ENCODE measurements at places on chromosomes 3 and 15.
A peak's percentile ranks its signal among the peaks of the same experiment; 100 is the strongest.

GRCh38 chr3:172410702-172411477 is 37.4 kb downstream of the GHSR start:
- DNase-seq = no peak

- DNase-seq = no peak
Observed at GRCh38 chr3:175913286-175913685, 1054.2 kb downstream of the NAALADL2 start.

DNA sequence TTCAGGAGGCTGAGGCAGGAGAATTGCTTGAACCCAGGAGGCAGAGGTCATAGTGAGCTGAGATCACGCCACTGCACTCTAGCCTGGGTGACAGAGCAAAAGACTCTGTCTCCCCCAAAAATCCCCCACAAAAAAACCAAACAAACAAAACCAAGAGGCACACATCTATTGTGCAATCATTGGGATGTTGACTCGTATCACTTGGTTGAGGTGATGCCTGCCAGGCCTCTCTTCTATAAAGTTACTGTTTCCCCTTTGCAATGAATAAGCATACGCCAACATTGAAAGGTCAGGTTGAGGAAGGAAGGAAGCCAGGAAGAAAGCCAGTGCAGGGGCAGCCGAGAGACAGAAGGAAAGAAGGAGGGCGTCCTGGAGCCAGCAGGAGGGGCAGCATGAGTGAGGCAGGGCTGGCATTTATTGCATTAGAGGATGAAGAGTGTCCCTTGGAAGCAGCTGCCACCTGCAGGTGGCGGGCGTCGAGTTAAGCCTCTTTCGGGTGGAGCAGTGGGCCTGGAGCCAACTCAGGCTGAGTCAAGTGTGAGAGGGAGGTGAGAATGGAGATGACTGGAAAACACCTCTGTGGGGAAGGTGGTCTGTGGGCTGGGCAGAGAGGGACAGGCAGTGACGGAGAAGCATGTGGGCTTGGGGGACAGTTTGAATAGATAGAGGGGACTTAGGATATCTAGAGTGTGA is 8.3 kb upstream of the CSPG4 start:
- DNase-seq = no peak

- DNase-seq = peak; percentile 46
Observed at GRCh38 chr15:29924750-29925149, 102.5 kb upstream of the TJP1 start.

GRCh38 chr15:67977414-67978089 is 76.6 kb upstream of the PIAS1 start:
- DNase-seq = no peak

GRCh38 chr3:144028798-144029411 is 57.3 kb downstream of the DIPK2A start:
- no peak for DNase-seq

GRCh38 chr3:33392703-33393125 is 47.5 kb downstream of the UBP1 start:
- DNase-seq = no peak

DNA sequence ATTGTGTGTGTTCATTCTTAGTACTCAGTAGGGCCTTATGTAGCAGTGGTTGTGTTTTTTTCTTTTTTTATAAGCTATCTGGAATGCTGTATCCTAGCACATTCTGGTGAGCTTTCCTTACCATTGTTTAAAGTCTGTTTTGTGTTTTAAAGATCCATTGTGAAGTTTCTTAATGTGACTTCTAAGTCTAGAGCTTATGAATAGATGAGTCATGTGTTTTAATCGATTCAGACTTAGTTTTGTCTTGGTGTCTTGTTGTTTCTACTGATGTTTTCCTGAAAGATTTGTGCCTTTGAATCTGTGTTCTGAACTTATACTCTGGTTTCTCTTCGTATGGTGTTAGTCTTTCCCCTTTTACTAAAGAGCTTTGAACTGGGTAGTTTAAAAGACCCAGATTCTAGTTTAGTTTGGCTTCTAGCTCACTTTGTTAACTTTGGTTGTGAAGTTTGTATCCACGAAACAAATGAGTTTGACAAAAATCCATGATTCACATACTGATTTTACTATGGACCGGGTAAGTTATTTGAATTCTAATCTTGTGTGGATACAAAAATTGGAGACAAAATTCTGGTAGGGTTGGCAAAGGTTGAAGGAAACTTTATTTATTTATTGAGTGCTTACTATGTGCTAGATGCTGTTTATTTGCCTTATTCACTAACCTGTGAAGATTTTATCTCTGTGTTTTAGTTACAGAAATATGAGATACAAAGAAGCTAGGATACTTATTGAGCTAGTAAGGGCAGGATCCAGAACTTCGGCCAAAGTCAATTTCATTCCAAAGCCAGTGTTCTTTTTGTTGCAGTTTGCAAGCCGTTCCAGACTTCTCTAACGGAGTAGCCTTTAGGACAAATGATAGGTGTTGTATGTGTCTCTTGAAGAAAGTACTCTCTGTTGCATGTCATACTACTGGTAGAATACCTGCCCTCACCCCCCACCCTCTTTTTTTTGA is 24.8 kb downstream of the AKAP13 start:
- DNase-seq = no peak

- no peak for DNase-seq
Observed at GRCh38 chr15:88535100-88535499, 11.4 kb downstream of the DET1 start.

DNA sequence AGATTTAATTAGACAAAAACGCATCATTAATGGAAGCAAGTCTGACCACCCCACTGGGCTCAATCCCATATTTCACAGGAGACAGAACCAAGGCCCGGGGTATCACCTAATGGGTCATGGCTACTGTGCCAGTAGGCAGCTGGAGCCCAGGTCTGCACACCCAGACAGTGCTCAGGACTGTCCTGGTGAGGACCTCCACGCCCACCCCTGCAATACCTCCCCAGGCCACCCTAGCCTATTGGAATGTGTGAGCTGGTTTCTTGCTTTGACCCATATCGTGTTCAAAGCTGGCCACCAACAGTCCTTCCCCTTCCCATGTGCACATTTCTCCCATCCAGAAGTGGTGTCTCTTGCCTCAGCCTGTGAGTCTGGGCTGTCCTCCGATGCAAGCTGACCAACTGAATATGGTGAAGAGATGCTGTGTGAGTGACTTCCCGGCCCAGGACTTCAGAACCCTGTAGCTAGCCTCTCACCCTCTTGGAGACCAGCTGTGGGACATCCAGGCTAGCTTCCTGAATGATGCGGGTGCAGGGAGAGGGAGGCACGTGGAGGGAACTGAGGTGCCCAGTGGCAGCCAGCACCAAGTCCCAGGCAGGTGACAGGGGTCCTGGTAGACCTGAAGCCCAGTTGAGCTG is 19.1 kb downstream of the SLC6A20 start:
- DNase-seq = no peak

GRCh38 chr3:153209596-153209995 is 47.6 kb downstream of the RAP2B start:
- DNase-seq = no peak

GRCh38 chr15:25761971-25762662 is 101.0 kb downstream of the ATP10A start:
- no peak for DNase-seq

DNA sequence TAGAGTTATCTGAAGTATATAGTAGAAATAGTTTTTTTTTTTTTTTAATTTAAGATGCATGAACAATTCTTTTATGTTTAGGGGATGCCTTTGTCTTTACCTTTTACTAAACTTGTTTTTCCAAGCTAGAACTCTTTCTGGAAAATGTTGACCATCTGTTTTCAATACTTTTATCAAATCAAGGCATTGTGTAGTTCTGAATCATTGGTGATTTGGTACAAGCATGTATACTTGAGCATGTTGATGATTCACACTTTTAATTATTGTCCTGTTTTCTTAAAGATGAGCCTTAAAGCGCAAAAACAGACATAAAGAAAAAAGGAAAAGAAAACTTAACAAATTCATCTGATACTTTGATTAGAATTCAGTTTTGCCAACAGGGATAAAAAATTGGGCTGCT is 28.3 kb downstream of the PDCD6IP start:
- DNase-seq = no peak

DNA sequence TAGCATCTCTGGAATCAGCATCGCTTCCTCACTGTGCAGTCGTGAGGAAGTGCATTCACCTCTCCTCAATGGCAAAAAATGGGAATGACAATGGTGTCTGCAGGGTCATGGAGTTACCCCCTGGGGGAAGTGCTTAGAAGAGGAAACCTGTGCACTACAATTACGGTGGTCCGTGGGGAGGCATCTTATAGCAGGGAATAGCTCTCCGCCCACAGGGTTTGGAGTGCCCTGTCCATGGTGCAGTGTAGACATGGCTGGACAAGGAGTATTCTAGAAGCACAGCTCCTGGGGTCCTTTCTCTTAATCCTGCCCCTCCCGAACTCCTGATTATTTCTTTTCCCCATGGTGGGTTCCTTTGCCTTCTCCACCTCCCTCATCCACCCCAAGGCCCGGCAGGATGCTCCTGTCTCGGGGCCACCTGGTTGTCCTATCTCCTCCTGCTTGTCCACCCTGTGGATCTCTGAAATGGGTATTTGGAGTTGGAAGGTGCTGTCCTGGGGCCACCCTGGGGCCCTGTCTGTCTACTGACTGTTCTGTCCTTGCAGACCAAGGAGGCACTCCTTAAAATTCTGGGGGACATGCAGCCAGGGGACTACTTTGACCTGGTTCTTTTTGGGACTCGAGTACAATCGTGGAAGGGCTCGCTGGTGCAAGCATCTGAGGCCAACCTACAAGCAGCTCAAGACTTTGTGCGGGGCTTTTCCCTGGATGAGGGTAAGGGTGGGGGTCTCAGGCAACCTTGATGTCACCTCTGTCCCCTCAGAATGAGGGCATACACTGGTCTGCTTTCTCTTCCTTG is 5.2 kb downstream of the ITIH1 start:
- DNase-seq = no peak

DNA sequence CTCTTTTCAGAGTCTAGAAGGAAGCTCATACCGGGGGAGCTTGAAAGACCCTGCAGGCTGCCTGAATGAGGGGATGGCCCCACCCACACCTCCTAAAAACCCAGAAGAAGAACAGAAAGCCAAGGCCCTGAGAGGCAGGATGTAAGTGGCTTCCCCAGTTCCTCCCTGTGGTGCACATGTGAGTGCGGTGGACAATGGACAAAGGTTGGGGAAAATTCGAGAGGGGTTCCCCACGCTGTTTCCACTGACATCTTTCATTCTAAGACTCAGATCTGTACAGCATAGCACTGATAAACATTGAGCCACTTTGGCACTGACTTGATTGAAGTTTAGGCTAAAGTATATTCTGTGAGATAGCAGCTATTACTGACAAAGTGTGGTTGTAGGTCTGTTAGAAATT is 79.5 kb upstream of the UMPS start:
- no peak for DNase-seq

DNA sequence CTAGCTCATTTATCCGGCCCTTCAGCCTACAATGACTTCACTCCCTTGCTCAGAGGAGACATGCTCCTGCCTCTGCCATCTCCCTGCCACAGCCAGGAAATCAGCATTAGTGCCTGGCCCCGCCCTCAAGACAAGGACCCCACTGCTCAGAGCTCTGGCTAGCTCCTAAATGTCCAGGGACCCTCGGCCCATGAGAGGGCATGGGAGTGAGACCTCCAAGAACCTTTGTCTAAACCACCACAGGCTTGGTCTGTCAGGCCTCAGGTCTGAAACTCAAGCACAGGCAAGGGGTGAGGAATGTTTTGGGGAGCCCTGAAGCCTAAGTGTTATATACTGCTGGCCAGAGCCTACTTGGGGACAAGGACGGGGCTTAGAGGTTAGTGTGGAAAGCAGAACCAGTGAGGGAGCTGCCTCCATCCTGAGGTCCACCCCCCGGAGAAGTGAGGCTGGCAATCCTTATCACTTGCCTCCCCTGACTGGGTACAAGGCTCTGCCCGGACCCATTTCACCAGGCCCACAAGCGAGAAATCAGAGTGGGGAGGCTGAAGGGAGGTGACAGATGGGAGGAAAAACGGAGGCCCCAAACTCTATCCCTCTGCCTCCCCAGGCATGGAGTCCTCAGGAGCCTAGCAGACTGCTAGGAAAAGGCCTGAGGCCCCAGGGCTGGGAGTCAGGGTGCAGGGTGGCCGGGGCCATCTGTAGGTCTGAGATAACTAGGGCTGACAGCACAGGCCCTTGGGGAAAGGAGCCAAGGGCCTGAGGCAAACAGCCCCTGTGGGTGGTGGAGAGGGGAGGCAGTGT is 18.8 kb downstream of the SHF start:
- DNase-seq = no peak

GRCh38 chr3:37040231-37040630 is 46.9 kb downstream of the MLH1 start:
- no peak for DNase-seq

- no peak for DNase-seq
Observed at GRCh38 chr15:62665449-62665848, 377.1 kb upstream of the TPM1 start.

DNA sequence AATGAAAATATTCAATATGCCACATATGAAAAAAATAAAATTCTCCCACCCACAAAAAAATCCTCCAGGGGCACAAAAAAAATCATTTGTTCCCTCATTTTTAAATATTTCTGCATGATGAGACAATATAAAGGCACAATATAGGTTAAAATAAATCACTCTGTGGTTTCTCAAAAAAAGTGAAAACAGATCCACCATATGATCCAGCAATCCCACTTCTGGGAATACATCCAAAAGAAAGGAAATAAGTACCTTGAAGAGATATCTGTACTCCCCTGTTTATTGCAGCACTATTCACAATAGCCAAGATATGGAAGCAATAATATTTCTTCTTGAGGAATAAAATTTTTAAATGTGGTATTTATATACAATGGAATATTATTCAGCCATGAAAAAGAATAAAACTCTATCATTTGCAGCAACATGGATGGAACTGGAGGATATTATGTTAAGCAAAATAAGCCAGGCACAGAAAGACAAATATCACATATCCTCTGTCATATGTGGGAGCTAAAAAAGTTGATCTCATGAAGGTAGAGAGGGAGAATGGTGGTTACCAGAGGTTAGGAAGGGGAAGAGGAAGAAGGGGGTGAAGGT is 1.5 kb downstream of the ATP8B4 start:
- no peak for DNase-seq

Data from renal cortex interstitium (tissue), 15 donors.